ENCODE measurements at places on chromosomes 2 and 18.

- no peak overlapping the region for H3K27ac ChIP-seq
- H3K27me3 ChIP-seq = no peaks in the 10 kb centered on the region
- DNase-seq = no peak
- H3K4me3 ChIP-seq = no peak overlapping the region
- H3K4me1 ChIP-seq = no peaks in the 10 kb centered on the region
These were observed 48.1 kb downstream of the ID2 start for GRCh38 chr2:8729939-8730338.

- peak overlapping the region; percentile 29 for H3K27ac ChIP-seq
- DNase-seq = no peak
- H3K36me3 ChIP-seq = no peaks in the 10 kb centered on the region
- no peak overlapping the region for H3K4me3 ChIP-seq
These were observed 2.1 kb downstream of the COL6A3 start for GRCh38 chr2:237411683-237412423.

DNA sequence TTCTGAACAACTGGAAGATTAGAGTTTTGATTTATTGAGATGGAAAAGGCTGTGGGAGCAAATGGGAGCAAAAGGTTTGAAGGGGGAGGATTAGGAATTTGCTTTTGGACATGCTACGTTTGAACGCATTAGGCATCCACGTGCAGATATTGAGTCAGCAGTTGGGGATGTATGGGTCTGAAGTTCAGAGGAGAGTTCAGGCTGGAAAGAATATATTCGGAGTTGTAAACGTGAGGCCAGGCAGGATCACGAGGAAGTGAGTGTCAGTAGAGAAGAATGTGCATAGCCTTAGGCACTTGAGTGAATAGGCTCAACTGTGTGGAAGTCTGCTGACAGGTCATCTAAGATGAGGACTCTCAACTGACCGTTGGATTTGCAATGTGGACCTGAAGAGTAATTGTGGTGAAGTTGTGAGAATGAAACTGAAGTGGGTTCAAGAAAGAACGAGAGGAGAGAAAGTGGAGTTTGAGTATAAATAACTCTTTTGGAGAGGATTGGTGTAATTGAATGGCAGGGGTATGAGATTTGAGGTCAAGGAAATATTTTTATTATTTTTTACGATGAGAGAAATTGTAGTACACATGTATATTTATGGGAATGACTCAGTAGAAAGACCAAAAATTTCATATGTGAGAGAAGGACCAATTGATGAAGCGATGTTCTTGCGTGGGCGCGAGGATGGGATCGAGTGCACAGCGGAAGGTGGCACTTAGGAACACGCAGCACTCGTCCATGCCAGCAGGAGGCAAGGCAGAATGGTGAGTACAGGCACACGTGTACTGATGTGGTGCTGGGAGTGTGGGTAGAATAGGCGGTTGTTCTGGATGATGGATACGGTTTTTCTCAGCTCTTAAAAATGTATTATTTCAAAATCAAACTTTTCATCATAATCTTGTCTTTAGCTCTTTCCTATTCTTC is 40.5 kb upstream of the POLE4 start:
- H3K27me3 ChIP-seq = no peaks in the 10 kb centered on the region
- no peak for DNase-seq
- H3K27ac ChIP-seq = no peak overlapping the region
- H3K36me3 ChIP-seq = no peaks in the 10 kb centered on the region
- no peak overlapping the region for H3K4me3 ChIP-seq

DNA sequence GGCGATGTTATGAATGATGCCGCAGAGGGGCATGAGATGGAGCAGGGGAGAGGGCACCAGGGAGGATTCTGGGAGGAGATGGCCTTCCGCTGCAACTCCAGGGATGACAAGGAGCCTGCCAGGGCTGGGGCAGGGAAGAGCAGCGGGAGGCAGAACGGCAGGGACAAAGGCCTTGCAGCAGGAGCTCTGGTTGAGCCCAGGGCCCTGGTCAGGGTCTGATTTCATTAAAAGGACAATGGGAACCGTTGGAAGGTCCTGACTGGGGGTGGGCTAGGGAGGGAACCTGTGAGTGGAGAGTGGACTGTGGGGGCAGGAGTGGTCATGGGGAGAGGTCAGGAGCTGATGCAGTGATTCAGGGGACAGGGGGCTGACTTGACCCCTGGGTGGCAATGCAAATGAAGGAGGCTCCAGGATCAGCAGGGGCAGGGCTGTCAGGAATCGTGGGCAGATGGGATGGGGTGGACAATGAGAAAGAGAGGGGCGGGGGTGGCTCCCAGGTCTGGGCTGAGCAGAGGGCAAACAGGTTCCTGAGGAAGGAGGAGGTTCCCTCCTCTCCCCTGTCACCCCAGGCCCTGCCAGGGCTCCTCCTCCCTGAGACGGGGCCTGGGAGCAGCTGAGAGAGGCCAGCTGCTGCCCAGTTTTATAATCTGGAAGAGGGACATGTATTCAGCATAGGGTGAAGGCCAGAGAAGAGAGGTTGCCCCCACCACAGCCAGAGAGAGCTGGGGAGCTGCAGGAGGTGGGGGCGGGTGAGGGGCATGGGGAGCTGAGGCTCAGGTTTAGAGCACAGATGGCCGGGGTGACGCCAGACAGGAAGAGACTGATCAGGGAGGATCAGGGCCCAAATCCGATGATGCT is 7.3 kb upstream of the DUSP2 start:
- peak; percentile 12 for DNase-seq
- H3K27me3 ChIP-seq = no peaks in the 10 kb centered on the region
- no peak overlapping the region for H3K27ac ChIP-seq
- no peaks in the 10 kb centered on the region for H3K36me3 ChIP-seq
- H3K4me1 ChIP-seq = no peaks in the 10 kb centered on the region
